ENCODE measurements at places on chromosomes 5 and 9.

DNA sequence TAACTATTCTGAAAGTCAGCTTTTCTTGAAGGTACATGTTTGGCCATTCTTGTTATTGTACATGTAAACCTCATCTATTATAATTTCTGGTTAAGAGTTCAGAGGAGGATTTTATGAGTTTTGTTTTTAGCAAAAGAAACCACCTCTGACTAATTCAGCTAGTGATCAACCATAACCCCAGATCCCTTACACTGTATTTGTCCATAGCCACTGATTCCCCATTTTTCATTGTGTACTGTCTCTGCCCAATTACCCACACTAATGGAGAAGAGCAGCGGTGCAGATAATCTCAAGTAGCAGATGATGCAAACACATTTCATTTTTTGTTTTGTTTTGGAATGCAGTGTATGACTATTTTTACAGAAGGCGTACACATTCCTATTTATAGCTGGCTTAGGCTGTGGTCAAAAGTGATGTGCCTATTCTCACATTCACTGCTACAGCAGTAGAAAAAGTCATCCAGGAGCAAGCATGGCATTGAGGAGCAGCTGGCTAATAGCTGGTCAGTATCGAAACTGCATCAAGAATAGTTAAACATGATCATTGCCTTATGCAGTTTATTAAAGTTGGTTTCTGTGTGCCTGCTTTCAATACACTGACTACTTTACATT lies 988.3 kb downstream of the DTWD2 start:
- DNase-seq, result no peak

DNA sequence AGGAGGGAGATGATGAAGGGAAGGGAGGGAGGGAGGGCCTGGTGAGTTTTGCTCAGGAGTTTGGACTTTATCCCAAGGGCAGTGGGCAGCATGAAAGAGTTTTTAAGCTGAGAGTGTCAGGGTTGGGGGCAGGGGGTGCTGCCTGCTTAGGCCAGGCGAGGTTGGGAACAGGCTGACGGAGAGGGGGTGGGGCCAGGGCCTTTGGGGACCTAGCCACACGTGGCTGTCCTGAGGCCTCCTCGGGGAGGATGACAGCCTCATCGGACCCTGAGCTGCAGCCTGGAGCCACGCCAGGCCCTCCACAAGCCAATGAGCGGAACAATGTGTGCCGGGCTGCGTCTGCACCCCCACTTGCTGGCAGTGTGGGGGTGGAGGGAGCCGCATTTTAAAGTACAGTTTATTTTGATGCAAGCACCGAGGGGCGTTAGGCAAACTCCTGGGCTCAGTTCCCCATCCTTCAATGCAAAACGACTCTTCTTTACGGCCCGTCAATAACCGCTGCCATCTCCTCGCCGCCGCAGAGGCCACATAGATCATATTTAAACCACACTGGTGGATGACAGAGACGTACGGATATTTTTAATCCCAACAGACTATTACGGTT lies 5.3 kb upstream of the RXRA start:
- no peak for DNase-seq

DNA sequence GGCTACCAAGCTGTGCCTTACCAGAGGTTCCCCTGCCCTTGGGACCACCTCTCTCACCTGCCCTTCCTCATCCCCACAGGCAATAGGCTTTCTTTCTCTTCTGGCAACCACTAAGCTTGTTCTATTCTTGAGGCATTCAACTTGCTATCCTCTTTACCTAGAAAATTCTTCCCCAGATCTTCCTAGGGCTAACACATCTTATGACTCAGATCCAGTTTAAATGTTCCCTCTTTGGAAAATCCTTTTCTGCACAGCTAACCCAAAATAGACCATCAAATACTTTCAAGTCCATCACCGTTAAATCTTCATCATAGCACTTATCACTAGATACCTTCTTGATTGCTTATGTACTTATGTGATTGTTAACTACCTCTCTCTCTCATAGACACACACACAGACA lies 93.7 kb downstream of the ENC1 start:
- no peak for DNase-seq

- no peak for DNase-seq
Measured at GRCh38 chr5:168432903-168433302, 53.4 kb upstream of the RARS1 start.

- DNase-seq, result peak; percentile 35
Measured at GRCh38 chr5:95872346-95873268, 50.1 kb upstream of the GLRX start.

DNA sequence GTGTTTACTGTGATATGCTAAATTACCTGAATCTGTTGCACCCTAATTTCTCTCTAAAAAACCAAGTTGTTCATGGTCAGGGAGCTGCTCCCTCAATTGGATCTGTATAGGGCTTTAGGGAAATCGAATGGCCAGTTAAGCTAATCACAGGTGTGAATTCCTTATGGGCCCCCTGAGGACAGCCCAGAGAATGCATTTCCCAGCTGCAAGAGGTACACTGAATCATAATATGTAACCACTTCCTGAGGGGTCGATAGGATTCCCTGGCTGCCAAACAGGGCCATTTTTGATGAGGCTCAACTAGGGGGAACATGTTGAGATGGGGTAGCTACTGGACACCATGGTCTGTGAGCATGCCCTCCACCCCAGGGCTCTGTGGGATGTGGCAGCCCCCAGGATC lies 478.6 kb downstream of the CCDC171 start:
- no peak for DNase-seq

DNA sequence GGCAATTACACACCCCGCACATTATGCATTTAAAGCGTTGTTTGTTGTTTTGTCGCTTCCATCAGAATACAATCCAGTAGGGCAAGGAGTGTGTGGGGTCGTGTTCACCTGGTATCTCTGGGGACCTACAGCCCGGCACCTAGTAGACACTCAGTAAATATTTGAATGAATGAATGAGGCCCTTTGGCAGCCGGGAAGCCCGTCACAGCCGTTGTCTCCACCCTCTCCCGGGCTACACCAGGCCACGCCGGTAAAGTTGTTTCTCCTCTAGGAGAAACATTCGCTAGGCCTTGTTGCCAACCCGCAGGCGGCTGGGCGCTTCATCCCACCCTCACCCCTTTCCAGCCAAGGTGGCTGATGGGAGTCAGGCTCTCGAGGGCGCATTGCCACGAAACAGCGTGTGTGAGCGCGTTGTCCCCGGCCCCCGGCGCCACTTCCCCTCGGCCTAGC lies 876 bp upstream of the JAK2 start:
- peak; percentile 100 for DNase-seq

GRCh38 chr5:167652690-167653089 lies 638.8 kb upstream of the WWC1 start:
- DNase-seq, result no peak

All from OCI-M1 (cell line).